ENCODE measurements at places on chromosomes 11 and 22. TPM values are rescaled to one million over a fixed set of nuclear protein-coding genes. Genes with fewer than 3 reads are reported as not detected.

- no peak for DNase-seq
Measured at GRCh38 chr11:113647856-113648255, 58.3 kb downstream of the TMPRSS5 start.

- peak; percentile 22 for DNase-seq
Measured at GRCh38 chr11:360326-361280, 8.7 kb upstream of the B4GALNT4 start.

GRCh38 chr22:27224485-27225374, 567.3 kb downstream of the MIAT start:
- no peak for DNase-seq

DNA sequence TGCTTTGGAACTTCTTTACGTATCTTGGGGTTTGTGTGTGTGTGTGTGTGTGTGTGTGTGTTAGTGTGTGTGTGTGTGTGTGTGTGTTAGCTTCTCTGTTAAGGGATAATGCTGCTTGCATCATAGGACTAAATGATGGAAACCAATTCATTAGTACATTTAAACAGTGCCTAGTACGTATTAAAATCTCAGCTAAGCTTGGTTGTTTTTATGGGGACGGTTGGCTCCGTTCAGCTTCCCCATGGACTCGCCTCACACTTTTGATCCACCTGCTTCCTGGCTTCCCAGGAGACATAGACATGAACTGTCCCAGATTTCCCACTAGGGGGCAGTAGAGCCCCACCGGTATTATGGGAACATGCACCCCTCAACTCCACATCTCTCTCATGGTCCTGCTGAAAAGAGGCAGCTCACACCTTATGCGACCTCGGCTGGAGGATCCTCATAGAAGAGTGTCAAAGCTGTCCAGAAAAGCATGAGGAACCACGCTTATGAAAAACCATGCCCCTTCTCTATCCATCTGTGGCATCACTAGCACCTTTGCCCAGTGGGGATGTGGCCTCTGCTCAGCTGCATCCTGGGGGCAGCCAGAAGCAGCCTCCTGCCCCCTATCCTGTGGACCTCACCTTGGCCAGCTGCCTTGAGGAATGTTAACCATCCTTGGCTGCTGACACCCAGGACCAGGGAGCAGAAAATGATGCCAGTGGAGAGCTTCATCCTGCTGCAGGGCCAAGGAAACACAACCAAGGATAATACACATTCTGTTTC, 9.7 kb upstream of the SAAL1 start:
- DNase-seq, result peak; percentile 85

DNA sequence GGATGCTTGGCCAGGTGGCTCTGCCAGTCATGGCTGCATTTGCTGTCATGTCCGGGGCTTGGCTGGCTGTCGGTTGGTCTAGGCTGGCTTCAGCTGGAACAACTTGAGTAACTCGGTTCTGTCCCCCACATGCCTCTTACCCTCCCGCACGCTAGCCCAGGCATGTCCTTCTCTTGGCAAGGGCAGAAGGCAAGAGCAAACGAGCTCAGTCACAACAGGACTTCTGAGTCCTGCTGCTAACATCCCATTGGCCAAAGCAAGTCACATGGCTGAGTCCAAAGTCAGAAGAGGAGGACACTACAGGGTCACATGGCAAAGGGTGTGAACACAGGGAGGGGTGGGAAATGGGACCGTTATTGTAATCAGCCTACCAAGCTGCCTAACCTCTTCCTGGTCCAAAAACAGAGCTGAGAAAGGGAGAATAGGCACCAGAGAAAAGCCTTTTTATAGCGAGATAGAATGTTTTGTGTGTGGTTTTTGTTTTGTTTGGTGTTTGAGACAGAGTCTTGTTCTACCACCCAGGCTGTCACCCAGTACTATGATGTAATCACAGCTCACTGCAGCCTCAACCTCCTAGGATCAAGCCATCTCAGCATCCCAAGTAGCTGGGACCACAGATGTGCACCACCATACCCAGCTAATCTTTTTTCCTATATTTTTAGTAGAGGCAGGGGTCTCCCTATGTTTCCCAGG, 81.9 kb downstream of the MN1 start:
- peak; percentile 30 for DNase-seq

The CHRNA10 gene
- total RNA-seq, result 0.66 TPM

The LGR4 gene
- 77.6 TPM for total RNA-seq

The MMP1 gene
- not detected for total RNA-seq
